Amniotic stem cell (primary cell): ENCODE measurements at places on chromosomes 6 and 20.
A peak's percentile ranks its signal among the peaks of the same experiment; 100 is the strongest.

GRCh38 chr6:107460083-107460631 lies 793 bp upstream of the PDSS2 start:
- DNase-seq, result no peak

DNA sequence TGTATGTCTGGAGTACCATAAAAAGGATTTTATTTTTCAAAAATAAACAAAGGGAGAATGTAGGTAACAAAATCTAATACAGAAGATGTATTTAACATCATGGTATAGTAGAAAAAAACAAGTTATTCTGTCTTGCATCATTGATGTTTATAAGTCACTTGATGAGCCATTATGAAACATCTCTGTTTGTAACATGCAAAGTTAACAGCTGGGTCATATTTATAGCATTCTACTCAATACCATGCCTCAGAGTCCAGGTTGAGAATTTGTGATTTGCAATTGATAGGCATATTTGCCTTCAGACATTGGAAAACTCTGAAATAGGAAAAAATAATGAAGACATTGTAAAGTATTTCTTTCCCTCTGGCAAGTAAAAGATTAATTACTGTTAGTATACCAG lies 52.3 kb upstream of the IL20RA start:
- no peak for DNase-seq

DNA sequence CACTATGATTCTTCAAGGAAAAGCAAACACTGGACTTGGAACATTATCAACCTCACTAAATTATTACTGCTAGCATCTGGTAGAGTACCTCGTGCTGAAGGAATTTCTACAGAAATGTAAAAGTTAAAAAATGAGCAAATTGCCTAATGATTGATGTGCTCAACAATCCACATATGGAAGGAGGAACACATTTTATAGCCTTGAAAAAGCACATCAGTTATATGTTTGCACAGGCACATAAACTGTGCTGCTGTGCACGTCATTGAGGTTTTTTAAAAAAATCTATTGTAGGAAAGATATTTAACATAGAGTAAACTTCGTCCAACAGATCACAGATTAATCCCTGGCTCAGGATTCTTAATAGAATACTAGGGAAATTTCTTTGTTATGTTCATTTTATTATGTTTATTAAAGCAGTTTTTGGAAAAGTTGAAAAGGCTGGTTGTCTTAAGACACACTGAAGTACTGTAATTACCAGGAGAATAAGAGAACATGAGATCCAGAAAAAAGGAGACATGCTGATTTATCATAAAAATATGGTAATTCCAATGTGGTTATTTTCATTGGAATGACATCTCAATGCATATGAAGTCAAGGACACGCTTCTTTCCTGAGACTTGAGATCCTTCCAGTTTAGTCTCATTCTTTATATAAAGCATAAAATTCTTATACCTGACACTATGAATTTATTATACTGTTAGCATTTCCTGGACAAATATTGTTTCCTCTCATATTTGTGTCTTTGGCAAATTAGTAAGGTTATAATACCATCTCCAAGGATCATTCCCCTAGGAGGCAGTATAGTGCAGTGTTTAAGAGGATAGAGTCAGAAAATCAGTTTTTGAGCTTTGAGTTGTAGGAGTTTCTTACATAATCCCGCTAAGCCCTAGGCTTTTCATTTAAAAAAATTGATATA lies 511.1 kb downstream of the TENT5A start:
- DNase-seq, result peak; percentile 17

GRCh38 chr20:44979090-44979621 lies 12.8 kb downstream of the STK4 start:
- DNase-seq, result no peak

DNA sequence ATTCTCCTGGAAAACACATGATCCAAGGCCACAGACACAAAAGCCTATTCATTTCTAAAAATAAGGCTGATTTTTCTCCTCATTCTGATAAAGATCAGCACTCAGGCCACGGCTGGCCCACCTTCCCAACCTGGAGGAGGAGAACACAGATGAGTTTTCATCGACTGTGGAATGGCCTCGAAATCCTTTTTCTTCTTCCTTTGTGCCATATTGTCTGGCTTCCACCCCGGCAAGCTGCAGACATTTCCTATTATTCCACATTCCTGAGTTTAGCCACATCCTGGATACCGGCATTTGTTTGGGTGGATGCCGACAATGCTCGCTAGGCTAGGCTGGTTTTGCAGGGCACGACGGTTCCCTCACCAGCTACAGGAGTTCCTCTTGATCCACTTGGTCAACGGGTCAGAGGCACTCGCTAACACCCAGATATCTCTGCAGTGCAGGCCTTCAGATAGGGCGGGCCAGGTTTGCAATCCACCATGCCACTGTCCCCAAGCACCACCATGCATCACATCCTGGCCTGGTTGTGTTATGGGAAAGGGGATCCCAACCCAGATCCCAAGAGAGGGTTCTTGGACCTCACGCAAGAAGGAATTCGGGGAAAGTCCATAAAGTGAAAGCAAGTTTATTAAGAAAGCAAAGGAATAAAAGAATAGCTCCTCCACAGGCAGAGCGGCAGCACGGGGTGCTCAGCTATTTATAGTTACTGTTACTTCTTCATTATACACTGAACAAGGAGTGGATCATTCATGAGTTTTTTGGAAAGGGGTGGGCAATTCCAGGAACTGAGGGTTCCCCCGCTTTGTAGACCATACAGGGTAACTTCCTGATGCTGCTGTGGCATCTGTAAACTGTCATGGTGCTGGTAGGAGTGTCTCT lies 4.2 kb upstream of the CTSZ start:
- DNase-seq, result peak; percentile 64

DNA sequence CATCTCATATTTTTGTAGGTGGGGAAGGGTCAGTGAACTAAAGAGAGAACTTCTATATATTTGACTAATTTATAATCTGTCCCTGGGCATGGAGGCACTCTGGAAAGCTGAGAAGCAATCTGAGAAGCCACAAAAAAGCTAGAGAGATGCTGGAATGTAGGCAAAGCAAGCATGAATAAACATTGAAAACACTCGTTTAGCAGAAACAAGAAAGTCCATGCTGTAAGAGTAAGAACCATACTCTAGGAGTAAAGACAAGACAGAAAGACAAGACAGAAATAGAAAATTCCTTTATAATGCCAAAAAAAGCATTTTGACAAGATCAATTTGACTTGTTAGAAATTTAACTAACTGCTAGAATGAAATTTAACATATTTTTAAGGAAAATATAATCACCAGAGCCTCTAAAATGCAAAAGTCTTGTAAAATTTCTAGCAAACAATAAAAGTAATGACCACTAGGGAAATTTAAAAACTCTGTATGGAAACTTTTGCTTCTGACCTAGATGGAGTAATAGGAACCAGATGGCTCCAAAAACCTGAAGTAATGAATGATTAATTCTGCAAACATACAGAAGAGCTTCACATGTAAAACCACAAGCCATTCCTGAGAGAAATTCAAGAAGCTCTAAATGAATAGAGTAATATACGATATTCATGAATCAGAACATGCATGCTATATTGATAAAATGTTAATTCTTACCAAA lies 625.7 kb upstream of the PTCHD4 start:
- peak; percentile 83 for DNase-seq
